Activated CD8-positive, alpha-beta T cell treated with anti-CD3 and anti-CD28 coated beads for 36 hours (primary cell): ENCODE measurements at places on chromosomes 16 and 17. TPM values are rescaled to one million over a fixed set of nuclear protein-coding genes. Genes with fewer than 3 reads are reported as not detected.

BICDL2 gene
- total RNA-seq = 0.77 TPM

CD79B gene
- 31.6 TPM for total RNA-seq

MYO15A gene
- 1.1 TPM for total RNA-seq

CD300LB gene
- total RNA-seq = not detected

DNA sequence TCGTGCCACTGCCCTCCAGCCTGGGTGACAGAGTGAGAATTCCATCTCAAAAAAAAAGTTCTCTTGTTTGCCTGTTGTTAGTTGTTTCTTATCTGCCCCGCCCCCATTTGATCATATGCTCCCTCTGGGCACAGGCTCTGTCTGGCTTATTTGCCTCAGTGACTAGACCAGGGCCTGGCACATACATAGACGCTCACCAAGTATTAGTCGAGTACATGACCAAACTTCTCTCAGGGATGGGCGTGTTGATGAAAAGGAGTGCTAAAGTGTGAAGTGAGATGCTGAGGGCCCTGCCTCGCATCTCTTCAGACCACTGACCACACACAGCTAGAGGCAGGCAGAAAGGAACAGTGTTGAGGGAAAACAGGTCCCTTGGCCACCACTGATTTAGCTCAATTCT, 3.3 kb upstream of the HELZ start:
- no peak for DNase-seq
